CD4-positive, alpha-beta T cell treated with Interferon alpha-2 for 1 hour (primary cell): ENCODE measurements at places on chromosomes 7 and 10.

- no peak for DNase-seq
Observed at GRCh38 chr7:81604808-81605174, 165.1 kb downstream of the HGF start.

- DNase-seq = no peak
Observed at GRCh38 chr10:111784436-111784835, 399.1 kb downstream of the GPAM start.

DNA sequence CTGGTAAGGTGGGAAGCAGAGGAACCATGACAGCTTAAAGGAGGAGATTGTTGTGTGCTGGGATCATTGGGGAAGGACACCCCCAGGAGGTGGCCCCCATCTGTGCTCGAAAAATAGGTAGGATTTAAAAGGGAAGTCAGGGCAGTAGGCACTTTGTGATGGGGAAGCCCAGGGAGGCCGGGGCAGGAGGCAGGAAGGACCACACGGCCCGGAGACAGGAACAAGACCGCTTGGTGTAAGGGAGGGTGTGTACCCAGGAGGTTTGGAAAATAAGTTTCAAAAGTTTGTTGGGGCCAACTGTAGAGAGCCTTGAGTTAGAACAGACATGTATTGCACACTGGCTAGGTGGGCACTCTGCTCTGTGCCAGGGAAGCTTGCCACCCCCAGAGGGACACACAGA lies 20.7 kb downstream of the ZNF467 start:
- DNase-seq = no peak

DNA sequence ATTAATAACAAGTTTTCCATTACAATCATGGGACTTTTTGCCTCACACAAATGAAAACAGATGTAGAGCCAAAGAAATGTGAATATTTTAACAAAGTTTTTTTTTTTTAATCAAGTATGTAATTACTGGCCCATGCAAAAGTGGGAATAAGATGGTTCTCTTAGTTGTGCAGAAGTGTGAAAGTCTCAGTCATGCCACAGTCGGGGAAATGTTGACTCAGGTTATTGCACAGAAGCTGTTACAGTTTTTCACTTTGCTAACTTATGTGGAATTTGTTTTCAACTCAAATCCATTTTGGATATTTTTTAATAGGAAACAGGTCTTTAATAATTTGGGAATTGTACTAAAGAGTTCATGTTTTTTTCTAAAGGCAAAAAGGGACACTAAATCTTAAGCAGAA lies 44.0 kb upstream of the CAV2 start:
- no peak for DNase-seq

DNA sequence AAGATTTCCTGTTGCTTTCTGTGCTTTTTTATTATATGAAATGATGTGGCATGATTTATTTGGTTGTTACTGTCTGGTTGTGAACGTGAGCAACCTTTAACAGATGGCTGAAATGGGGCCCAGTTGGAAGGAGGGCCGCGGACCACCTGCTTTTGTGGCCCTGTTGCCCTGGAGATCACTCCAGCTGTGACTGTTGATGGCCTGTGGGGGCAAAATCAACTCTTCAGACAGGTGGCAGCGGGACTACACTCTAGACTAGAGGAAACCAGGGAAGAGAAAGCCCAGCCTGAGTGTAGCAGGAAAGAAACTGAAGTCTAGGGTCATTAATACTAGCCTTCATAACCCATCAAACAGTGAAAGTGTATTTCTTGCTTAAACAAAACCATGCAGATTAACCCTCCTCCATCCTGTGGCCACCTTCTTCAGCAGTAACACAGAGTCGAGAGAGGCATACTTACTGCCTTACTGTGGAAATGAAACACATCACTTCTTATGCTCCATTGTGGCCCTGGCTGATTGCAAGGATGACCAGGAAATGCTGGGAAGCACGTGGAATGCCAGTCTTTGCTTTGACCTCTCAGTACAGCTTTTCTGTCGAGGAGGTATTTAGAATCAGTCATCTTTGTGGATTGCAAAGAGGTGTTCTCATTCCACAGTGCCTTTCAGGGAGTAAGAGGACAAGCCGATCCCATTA lies 80.5 kb downstream of the CCNY start:
- no peak for DNase-seq
